Activated naive CD4-positive, alpha-beta T cell treated with anti-CD3 and anti-CD28 coated beads, Interleukin-2, amount 50 U/mL, for 72 hours (primary cell): ENCODE measurements at places on chromosomes 4 and X.

- DNase-seq: no peak
Observed at GRCh38 chr4:47704693-47705325, 133.1 kb downstream of the CORIN start.

DNA sequence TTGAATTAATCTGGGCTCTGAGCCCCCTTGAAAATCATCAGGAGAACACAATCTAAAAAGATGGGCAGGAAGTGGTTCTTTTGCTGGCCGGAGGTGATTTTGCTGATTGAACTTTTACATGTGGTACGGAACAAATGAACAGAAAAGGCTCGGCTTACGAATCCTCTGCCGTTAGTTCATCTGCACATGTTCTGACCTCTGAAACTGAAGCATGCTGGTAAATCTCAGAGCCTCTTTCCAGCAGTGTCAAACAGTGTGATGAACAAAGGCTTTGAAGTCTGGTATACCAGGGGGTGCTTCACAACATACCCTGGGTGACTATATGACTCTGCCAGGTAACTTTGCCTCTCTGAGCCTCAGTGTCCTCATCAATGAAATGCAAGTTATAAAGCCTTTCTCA lies 194.2 kb upstream of the C1QTNF7 start:
- DNase-seq: peak; percentile 15

DNA sequence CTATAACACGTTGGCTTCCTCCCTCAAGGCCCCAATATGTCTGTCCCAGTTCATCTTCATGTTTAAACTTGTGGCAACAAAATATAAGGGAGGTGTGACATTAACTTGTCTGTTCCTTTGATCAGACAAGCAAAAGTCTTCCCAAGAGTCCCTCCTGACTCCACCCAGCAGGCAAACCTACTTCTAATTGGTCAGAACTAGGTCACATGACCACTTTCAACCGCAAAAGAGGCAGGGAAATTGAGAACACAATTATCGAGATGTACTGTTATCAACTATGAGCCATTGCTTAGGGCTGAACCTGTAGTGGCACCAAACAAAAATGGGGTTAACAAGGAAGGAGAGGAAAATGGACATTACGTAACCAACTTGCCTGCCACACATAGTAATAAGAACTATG lies 246.8 kb upstream of the TET2 start:
- no peak for DNase-seq

DNA sequence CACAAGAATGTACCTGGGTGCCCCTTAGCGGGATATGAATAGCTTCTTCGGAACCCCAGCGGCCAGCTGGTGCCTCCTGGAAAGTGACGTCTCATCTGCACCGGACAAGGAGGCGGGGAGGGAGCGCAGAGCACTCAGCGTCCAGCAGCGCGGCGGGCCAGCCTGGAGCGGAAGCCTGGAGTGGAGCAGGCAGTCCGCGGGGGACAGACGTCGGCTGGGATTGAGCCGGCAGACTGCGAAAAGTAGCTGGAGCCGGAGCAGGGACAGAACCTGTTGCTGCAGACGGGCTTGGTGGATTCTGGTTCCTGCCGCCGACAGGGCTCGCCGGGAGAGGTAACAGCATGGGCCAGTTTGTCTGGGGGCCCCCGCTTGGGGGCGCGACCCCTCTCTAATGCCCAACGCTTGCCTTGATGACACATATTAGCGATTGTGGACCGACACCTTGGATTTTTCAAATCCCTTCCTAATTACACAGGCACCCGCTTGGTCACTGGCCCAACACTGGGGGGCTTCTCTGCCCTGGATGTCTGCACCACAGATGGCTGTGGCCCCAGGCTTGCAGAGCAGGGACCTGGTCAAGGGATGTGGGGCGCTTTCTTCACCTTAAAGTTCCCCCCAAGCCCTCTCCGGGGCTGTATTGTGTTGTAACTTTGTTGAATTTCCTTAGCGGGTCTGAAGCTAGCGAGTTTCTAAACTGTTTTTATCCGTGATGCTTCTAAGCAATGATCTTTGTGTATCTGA lies at the start of gene NPFFR2:
NPFFR2 (plus strand) TSS at position 133 of the 741 bp plus-strand sequence. CDS start 96,592 bp downstream, outside the sequence.
- no peak for DNase-seq

DNA sequence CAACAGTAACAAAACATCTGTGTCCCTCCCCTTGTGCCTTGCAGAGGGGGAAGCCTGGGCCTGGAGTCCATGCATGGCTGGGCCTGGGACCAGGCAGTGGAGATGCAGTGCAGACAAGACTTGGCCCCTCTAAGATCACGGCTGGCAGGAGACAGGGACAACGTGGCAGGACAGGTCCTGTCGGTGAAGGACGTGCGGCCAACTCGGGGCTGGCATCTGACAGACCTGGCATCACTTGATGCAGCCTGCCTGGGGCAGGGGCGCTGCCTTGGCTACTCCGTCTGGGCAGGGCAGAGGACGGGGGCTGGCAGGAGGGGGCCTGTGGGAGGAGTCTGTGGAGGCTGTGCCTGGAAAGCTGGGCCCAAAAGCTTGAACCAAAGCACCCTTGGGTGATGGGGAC lies 112.1 kb downstream of the CPZ start:
- no peak for DNase-seq

- DNase-seq: no peak
Observed at GRCh38 chr4:101211146-101211553, 136.2 kb downstream of the PPP3CA start.
